ENCODE measurements at places on chromosomes 7 and 10.

- DNase-seq: no peak
These were observed 141.5 kb downstream of the LRRN3 start for GRCh38 chr7:111232249-111233084.

GRCh38 chr10:127157506-127158200 is 38.7 kb downstream of the INSYN2A start:
- DNase-seq: no peak

- no peak for DNase-seq
These were observed 213.6 kb downstream of the TNS3 start for GRCh38 chr7:47368190-47368812.

GRCh38 chr10:33566426-33566825 is 232.0 kb upstream of the NRP1 start:
- DNase-seq: no peak

GRCh38 chr10:120981601-120982391 is 130.6 kb downstream of the WDR11 start:
- DNase-seq: no peak

DNA sequence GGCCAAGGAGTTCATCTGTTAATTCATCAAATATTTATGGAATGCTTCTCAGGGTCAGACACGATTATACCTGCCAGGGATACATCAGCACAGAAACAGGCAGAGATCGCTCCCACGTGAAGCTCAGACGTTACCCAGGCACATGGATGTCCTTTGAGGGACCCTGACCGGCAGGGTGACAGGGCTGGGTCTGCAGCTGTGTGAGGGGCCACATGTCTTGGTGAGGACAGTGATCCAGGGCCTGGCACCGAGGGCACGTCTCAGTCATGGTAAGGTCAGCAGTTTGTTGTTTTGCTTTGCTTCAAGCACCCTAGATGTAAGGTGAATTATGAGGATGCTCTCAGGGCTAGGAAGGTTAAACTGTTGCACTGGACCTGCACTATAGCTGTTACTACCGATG is 227.9 kb downstream of the WDR37 start:
- no peak for DNase-seq

DNA sequence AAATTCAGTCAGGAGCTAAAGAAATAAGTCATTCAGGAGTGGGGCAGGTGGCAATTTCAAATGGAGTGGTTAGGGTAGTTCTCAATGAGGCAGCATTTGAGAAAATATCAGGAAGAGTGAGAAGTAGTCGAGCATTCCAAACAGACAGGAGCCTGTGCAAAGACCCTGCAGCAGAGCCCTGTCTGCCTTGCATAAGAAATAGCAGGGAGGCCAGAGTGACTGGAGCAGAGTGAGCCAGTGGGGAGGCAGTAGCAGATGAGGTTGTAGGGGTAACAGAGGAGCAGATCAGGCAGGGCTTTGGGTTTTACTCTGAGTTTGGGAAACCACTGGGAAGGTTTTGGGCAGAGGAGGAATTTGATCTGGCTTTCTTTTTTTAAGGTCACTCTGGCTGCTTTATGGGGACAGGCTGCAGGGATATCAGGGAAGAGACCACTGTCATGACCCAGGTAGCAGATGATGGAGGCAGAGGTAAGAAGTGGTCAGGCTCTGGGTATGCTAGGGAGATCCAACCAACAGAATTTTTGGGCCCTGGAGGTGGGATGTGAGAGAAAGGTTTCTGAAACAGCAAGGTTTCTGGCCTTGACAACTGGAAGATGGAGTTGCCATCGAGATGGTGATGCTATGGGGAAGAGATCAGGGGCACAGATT is 1.3 kb upstream of the BLVRA start:
- no peak for DNase-seq

GRCh38 chr10:27614776-27615175 is 110.7 kb downstream of the RAB18 start:
- no peak for DNase-seq

GRCh38 chr10:98168147-98168546 is 33.7 kb downstream of the R3HCC1L start:
- DNase-seq: no peak

GRCh38 chr10:14624600-14624999 is 150.1 kb downstream of the FAM107B start:
- DNase-seq: no peak

- no peak for DNase-seq
These were observed 39.7 kb downstream of the TES start for GRCh38 chr7:116249969-116250553.

- DNase-seq: peak; percentile 50
These were observed 53.7 kb upstream of the ZNF273 start for GRCh38 chr7:64849250-64849923.
